ENCODE measurements at places on chromosomes 1 and 21.

- no peak for DNase-seq
Observed at GRCh38 chr1:119081700-119082099, 58.8 kb downstream of the WARS2 start.

GRCh38 chr1:44721485-44722361 is 9.2 kb downstream of the RNU5D-1 start:
- peak; percentile 82 for DNase-seq

DNA sequence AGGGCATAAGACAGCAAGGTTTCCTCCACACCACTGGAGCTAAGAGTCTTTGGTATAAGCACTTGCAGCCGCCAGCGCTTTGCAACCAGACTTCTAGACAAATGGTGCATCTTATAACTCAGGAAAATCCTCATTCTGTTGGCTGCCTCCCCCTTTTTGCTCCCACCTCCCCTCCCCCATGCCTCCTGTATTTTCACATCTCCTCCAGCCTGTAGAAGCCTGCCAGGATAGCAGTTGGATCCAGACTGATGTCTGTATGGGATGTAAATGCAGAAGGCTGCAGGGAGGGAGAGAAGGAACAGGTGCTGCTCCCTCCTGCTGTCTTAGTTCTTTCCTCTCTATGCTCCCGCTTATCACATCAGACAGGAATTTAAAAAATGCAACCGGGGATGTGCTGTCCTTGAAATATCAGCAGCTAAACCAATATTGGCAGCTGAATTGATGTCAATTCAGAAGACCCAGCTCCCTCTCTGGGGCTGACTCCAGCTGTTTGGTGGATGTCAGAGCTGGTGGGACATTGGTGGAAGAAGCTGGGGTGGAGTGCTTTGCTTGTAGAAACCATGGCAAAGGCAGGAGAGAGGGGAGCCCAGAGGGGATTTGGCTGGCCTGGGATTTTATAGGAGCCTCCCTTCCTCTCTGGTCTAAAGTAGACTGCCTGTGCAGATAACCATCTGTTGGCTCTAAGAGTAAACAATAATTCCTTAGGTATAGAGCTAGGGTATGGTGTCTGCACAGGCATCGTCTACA is 53.5 kb downstream of the NFASC start:
- DNase-seq: no peak

DNA sequence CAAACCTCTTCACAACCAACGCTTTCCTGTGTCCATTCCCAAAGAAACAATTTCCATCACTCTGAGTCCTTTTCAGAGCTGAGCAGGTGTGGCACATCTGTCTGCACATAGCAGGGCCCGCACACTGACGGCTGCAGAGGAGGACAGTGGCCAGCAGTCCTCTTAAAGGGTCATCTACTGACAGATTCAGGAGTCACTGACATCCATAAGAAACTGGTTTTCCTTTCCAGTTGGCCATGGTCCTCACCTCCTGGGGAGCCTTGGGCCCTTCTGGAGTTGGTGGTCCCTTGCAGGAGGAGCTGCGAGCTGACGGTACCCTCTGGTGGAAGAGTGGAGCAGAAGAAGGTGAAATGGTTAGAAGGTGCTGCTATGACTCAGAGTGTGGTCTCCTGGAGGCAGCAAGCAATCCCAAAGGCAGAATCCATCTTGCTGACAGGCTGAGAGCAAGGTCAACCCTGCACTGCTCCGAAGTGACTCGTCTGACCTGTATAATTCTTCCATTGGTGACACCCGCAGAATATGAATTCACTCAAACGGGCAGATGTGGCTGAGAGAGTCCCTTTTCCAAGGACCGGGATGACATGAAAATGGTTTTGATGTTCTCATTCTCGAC is 278.5 kb upstream of the C1orf174 start:
- DNase-seq: no peak

GRCh38 chr1:84020151-84020550 is 21.2 kb upstream of the TTLL7 start:
- no peak for DNase-seq

DNA sequence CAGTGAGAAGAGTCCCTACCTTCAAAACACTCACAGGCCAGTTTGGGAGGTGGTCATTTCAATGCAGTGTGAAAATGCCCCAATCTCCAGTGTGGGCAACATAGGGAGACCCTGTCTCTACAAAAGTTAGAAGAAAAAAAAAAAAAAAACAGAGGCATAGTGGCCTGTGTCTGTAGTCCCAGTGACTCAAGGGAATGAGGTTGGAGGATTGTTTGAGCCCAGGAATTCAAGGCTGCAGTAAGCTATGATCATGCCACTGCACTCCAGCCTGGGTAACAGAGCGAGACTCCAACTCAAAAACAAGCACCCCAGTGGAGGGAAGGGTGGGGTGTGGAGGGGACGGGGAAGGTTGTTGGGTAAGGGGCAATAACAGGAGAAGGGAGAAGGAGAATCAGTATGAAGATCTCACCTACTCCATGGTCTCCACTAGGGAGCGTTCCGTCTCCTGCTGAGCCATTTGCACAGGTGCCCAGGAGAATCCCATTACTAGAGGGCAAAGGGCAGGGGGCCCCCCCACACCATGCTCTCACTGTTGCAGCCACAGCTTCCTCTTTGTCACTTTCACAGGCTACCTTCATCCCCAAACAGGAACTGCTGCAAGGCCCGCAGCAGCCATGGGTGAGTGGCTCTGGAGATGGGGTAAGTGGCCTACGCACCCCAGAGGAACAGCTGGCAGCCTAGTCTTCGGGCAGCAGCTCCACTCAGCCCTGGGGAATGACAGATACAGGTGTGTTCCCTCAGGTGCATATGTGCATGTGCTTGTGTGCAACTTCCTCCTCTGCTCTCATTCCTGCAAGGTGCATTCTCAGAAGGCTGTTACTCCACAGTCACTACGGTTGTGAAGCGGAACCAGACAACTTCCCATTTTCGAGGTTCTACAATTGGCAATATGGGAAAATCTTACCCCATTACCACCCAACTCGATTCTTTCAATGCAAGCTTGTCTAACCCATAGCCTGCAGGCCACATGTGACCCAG is 87.9 kb upstream of the LYST start:
- peak; percentile 72 for DNase-seq

- no peak for DNase-seq
Observed at GRCh38 chr1:207401578-207401977, 52.5 kb upstream of the CR2 start.

DNA sequence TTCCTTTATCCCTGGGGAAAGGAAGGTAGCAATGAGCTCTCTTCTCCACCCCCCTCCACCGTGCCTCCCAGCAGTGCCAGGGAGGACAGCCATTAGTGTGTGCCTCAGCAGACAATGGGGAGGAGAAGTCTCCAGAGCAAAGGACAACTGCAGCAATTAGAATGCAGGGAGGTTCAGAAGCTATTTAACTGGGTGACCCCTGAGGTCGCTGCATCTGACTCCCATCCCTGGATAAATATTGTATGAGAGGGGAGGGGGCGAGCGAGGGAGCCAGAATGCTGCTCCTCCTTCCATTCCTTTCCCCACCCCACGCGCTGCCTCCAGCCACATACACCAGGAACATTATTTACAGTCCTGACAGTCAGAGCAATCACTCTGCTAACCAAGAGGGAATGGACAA is 59.0 kb downstream of the ERI3 start:
- no peak for DNase-seq

- no peak for DNase-seq
Observed at GRCh38 chr1:67958472-67958871, 92.0 kb downstream of the DIRAS3 start.

DNA sequence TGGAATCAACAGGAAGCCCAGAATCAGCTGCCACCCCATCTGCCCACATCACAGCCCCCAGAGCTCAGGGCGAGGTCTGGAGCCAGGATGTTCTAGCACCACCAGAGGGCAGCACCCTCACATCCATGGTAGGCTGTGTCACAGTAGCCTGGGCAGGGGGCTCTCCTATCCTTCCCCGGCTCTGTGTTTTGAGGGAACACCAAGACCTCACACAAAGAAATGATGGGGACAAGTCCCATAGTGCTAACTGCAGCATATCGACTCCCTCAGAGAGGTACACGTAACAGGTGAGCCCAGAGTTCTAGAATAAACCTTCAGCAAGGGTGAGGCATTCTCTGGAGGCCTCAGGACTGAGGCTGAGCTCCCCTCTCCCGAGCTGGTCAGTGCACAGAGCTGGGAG is 2.3 kb upstream of the KCNC4 start:
- DNase-seq: peak; percentile 80

Data from GM13976 (cell line).